ENCODE measurements at places on chromosomes 13 and 19. TPM values are rescaled to one million over a fixed set of nuclear protein-coding genes. Genes with fewer than 3 reads are reported as not detected.

CD22 gene
- polyA plus RNA-seq: not detected

ZNF563 gene
- 3.5 TPM for polyA plus RNA-seq

MRPL4 gene
- polyA plus RNA-seq: 42.8 TPM

MEIOSIN gene
- not detected for polyA plus RNA-seq

IGFL3 gene
- polyA plus RNA-seq: not detected

C13orf46 gene
- polyA plus RNA-seq: 2.2 TPM

KASH5 gene
- polyA plus RNA-seq: not detected

IGFL4 gene
- polyA plus RNA-seq: not detected

ANO8 gene
- polyA plus RNA-seq: 0.43 TPM

CGB3 gene
- polyA plus RNA-seq: not detected

KIR3DL2 gene
- polyA plus RNA-seq: 16.8 TPM

GRCh38 chr13:20570517-20570916, 3.6 kb downstream of the IFT88 start:
- no peak overlapping the region for H3K27ac ChIP-seq
- DNase-seq: no peak
- no peak overlapping the region for H3K4me3 ChIP-seq
- H3K36me3 ChIP-seq: peaks cover 4% of the 10 kb centered on the region

DNA sequence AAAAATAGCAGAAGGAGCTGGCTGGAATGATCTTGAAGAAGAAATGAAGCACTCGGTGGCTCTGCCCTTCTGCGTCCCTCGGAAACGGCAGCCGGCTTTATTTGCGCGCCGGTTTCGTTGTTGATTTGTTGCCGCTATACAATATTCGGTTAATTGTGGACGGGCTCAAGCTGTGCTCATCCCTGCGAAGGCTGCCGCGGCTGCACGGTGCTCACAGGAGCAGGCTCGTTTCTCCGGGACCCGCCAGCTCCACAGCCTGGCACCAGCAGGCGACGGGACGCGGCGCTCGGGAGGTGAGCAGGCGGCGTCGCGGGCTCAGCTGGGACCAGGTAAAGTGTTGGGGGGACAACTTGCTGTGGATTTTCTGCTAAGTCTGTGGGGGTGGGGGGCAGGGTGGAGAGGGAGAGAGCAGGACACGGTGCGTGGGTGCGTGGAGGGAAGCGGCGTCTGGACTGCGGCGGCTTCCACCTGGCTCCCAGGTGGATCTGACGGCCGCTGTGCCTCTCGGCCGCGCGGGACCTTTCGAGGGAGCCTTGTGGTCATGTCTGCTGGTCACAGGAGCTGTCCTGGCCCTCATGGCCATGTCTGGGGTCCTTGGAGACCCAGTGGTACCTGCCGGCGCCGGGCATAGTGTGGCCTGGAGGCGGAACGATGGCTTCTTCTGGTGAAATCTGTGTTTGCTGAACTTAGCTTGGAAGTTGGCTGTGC, 90.9 kb downstream of the TEX29 start:
- DNase-seq: no peak
- no peaks in the 10 kb centered on the region for H3K4me1 ChIP-seq
- H3K27me3 ChIP-seq: no peaks in the 10 kb centered on the region

DNA sequence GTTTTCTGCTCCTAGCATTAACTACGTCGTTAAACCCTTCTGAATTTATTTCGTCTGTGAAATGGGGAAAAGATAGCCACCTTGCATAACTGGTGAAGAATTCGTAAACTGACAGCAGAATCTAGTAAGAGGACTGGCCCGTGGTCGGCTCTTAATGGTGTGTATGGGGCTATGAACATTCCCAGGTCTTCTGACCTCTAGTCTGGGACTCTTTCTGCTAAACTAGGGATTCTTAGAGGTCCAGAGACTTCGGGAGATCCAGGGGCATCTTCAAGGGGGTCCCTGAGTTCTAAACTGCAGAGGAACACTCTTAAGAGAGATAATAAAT, 231.1 kb upstream of the SERP2 start:
- H3K27me3 ChIP-seq: no peaks in the 10 kb centered on the region
- DNase-seq: no peak
- peak overlapping the region; percentile 57 for H3K4me3 ChIP-seq
- H3K4me1 ChIP-seq: peaks cover 13% of the 10 kb centered on the region
- no peaks in the 10 kb centered on the region for H3K36me3 ChIP-seq
- peak overlapping the region; percentile 26 for H3K27ac ChIP-seq

DNA sequence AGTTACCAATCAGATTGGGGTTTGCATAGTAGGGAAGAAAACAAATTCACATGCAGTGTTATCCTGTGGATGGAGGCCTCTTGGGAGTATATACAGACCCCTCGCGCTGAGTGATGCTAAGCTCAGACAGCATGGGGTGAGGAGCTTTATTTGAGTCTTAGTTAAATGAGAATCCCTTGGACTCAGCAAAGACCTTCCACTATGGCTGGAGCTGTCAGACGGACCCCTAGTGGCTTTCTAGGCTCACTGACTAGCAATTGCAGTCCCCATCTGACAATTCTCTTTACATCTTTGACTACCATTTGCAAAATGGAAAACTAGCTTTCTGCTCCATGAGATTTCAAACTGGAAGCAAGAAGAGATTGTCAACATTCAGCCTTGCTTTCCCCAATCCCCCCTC, 90.4 kb downstream of the STOML3 start:
- no peak overlapping the region for H3K4me3 ChIP-seq
- no peak for DNase-seq
- no peaks in the 10 kb centered on the region for H3K4me1 ChIP-seq
- H3K27ac ChIP-seq: no peak overlapping the region
- H3K27me3 ChIP-seq: no peaks in the 10 kb centered on the region
- H3K36me3 ChIP-seq: no peaks in the 10 kb centered on the region

DNA sequence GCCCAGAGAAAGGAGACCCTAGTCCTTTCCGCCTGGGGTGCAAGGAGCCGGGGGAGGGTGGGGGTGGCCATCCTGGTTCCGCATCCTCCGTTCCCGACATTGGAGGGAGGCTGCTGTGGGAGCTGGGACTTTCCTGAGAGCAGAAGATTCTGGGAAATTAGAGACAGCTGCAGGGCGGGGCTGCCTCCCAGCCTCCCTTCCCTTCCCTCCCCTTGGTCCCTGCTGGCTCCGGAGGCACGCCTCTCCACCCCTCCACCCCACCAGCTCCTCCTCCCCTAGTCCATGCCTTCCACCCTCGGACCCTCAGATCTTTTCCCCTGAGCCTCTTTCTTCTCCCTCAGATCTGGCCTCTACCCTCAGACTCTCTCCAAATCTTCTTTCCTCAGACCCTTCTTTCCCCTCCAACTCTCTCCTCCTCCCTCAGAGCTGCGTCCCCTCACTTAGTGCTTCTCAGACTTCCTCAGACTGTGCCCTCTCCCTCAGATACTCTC, 3.1 kb upstream of the BCL3 start:
- no peaks in the 10 kb centered on the region for H3K36me3 ChIP-seq
- no peak for DNase-seq
- H3K27ac ChIP-seq: peak overlapping the region; percentile 6
- H3K4me1 ChIP-seq: peaks cover 17% of the 10 kb centered on the region

DNA sequence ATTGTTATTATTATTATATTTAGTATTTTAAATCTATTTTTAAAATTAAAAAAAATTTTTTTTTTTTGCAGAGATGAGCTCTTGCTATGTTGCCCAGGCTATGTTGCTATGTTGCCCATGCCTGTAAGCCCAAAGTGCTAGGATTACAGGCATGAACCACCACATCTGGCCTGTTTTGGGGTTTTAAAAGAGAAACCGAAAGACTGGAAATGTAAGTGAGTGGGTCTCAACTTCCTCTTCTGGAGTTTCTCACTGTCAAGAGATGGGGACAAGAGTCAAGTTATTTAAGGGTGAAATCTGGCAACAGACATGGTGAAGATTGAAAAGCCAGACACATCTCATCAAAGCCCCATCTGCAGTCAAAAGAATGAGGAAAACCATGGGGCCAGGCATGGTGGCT, 4.2 kb upstream of the OR7G3 start:
- no peak overlapping the region for H3K4me3 ChIP-seq
- H3K27ac ChIP-seq: no peak overlapping the region
- H3K4me1 ChIP-seq: no peaks in the 10 kb centered on the region
- no peak for DNase-seq

DNA sequence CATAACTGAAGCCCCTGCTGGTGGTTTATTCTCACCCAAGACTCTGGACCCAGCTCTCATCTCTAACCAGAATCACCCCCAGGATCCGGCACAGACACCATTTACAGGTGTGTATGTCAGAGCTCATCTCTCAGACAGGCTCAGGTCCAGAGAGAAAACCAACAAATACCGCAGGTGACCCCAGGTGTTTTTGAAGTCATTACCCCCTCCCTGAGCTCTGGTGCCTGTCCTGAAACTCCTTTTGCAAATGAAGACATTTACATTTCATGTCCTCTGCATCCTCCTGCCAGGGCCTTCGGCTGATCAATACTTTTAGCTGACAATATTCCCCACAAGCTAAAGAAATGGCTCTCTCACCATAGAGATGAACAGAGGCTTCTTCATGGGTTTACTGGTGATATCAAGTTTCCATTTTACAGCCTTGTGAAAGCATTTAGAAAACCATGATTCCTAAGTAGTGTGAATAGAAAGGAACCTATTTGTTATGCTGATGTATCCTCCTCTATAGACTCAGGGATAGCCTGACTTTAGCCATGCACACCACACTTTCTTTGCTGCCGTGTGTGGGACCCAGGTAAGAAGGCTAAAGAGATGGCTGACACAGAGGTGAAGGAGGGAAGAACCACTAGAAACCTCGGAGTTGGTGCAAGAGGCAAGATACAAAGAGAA, 131.3 kb downstream of the KCTD15 start:
- H3K4me3 ChIP-seq: no peak overlapping the region
- no peaks in the 10 kb centered on the region for H3K4me1 ChIP-seq
- H3K27me3 ChIP-seq: no peaks in the 10 kb centered on the region
- no peaks in the 10 kb centered on the region for H3K36me3 ChIP-seq
- no peak overlapping the region for H3K27ac ChIP-seq
- no peak for DNase-seq

DNA sequence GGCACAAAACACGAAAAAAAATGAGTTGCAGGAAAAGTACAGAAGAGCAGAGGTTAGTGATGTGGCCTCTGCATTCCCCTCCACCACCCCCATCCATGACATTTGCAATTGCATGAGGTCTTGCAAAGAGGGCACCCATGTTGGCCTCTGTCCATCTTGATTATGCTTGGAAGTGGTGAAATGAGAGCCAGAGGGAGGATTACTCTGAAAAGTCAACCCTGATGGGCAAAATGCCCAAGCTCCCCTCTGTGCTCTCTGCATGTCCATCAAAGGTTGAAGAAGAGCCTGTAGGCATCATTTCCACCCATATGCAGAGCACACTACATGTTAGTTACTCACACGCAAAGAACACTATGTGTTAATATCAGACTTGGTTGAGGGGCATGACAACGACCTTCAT, 71.4 kb downstream of the SLC15A1 start:
- DNase-seq: no peak
- H3K27me3 ChIP-seq: no peaks in the 10 kb centered on the region
- H3K4me1 ChIP-seq: no peaks in the 10 kb centered on the region
- no peaks in the 10 kb centered on the region for H3K36me3 ChIP-seq
- H3K4me3 ChIP-seq: no peak overlapping the region

- H3K36me3 ChIP-seq: peaks cover 3% of the 10 kb centered on the region
- H3K27ac ChIP-seq: peak overlapping the region; percentile 51
- no peak overlapping the region for H3K4me3 ChIP-seq
These were observed 14.8 kb upstream of the ATP8B3 start for GRCh38 chr19:1826557-1827521.

GRCh38 chr19:54373781-54374631, 9.3 kb upstream of the LAIR1 start:
- no peaks in the 10 kb centered on the region for H3K27me3 ChIP-seq
- no peak overlapping the region for H3K4me3 ChIP-seq
- DNase-seq: no peak

GRCh38 chr19:55197528-55197927, 11.8 kb downstream of the PTPRH start:
- H3K4me1 ChIP-seq: no peaks in the 10 kb centered on the region
- no peak overlapping the region for H3K4me3 ChIP-seq
- no peak overlapping the region for H3K27ac ChIP-seq
- H3K36me3 ChIP-seq: no peaks in the 10 kb centered on the region
- H3K27me3 ChIP-seq: peaks cover 8% of the 10 kb centered on the region
- DNase-seq: no peak

GRCh38 chr19:45860359-45861259, 2.3 kb downstream of the SYMPK start:
- no peak overlapping the region for H3K4me3 ChIP-seq
- peaks cover 4% of the 10 kb centered on the region for H3K27me3 ChIP-seq

DNA sequence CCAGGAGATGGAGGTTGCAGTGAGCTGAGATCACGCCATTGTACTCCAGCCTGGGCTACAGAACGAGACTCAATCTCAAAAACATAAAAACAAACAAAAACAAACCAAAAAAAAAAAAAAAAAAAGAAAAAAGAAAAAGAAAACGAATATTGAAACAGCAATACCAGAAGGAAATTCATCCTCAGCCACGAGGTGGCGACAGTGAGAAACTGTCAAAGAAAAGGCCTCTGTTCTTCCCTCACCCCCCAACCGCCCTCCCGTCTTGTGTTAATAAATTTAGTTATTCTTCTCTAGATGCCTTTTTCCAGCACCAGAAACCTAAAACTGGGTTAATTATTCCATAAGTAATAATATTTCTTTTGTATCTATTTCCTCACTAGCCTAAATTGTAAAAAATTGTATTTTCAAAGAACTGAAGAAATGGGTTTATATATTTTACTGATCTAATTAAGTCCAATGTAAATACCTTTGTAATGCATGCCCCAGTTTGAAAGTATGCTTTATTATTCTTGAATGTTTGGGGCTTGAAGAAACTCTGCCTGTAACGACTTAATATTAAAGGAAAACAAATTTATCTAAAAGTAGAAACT, 38.6 kb downstream of the LIG4 start:
- no peak overlapping the region for H3K27ac ChIP-seq
- no peaks in the 10 kb centered on the region for H3K36me3 ChIP-seq
- no peak overlapping the region for H3K4me3 ChIP-seq
- H3K4me1 ChIP-seq: no peaks in the 10 kb centered on the region
- H3K27me3 ChIP-seq: no peaks in the 10 kb centered on the region
